Fibroblast of skin of left biceps (primary cell): ENCODE measurements at places on chromosomes 1 and 21.

GRCh38 chr1:240194120-240194519 lies 102.4 kb downstream of the FMN2 start:
- peak; percentile 51 for DNase-seq

DNA sequence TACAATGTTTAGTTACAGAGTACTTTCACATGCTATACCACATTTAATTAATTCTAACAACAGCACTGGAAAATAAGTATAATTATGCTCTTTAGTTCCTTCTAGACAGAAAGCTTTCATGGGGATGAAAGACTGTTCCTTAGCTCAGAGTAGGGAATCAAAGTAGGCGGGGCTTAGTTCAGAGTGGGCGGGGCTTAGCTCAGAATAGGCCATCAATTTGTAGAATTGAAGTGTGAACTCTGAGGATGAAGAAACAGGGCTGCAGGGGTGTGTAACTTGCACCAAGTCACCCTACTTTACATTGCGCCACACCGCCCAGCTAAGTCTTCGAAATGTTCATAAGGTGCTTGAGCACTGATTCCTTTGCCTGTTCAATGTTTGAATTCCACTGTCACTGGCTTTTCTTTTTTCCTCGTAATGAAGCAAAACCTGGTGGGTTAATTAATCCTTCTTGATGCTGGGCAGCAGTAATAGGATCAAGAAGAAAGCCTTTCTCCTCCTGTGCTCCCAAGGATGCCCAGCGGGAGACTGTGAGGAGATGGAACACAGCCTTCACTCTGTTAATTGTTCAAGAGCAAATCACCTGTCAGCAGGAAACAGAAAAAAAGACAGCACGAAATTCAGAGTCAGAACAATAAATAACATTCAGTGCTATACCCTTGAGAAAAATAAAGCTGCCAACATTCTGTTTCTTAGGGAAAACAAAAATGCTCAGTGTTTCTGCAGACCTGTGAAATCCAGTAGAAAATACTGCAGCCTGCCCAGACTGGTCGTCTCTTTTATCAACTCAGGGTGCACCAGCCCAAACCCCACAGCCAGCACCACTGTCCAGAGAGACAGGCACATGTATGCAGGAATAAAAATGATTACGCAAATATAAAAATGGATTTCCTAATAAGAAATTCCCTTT lies 66.5 kb upstream of the CAMK1G start:
- DNase-seq: no peak

DNA sequence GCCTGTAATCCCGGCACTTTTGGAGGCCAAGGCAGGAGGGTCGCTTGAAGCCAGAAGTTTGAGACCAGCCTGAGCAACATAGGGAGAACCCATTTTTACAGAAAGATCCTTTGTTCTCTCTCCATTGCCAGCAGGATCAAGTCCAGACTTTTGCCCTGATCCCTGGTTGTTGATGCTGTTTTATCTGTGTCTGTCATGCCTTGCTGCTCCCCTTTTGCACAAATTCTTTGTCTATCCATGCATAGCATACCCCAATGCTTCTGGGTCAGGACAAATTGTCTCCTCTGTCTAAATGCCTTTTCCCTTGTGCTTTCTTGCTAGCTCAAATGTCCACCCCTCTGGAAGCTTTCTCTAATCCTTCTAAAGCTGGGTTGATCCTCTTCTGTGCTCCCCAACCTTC lies 25.3 kb upstream of the FAAH start:
- DNase-seq: no peak

GRCh38 chr1:236623371-236624166 lies 19.3 kb upstream of the HEATR1 start:
- no peak for DNase-seq

GRCh38 chr1:189847613-189848012 lies 630.1 kb downstream of the BRINP3 start:
- DNase-seq: no peak

GRCh38 chr1:222709700-222710153 lies 2.6 kb downstream of the AIDA start:
- no peak for DNase-seq

- DNase-seq: no peak
Measured at GRCh38 chr1:30255111-30255724, 468.2 kb downstream of the MATN1 start.

DNA sequence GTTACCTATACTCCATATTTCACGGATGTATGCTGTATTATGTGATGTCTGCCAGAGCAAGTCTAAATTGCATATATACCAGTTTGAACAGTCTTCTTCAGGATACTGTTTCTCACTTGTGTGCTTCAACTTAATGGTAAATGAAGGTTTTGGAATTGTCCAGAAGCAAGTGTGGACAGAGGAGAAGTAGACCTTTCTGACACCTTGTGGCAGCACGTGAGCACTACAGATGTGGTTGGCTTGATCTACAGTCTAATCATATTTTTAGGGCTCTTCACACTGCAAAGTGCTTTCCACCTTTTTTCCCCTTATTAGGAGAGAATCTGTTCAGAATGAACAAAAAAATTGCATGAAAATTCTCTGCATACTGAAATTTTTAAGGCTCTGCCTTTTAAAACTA lies 10.9 kb downstream of the MORC3 start:
- DNase-seq: no peak
